ENCODE measurements at places on chromosomes 4 and X.

- no peak for DNase-seq
These were observed 47.1 kb downstream of the FHDC1 start for GRCh38 chr4:152983221-152983620.

- DNase-seq, result no peak
These were observed 652.1 kb downstream of the ANKRD50 start for GRCh38 chr4:124060261-124060918.

DNA sequence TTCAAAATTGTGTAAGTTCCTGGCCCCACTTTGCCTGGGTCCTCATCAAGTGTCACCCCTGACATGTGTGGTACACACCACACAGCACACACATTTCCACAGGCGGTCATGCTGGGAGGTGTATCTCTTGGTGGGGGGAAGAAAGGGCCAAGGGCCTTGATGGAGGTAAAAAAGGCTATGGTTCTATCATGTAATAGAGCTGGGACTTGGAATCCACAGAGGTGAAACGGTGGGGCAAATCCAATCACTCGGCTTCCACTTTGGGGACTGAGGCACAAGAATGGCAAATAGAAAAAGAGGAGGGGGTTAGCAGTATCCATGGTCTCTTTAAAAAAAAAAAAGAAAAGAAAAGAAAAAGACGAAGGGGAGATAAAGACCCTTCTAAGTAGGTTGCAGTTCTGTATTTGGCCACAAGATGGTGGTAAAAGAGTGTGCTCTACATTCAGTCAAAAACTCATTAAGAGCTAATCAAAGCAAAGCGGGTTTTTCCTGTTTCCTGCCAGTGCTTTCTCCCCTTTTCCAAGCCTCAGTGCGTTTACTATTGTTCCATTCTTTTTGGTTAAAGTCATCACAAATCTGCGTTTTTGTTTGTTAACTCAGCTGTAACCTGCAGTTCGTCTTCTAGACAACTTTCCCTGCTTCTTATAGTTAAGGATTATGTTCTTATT, 37.0 kb upstream of the ATP6AP2 start:
- DNase-seq, result no peak

DNA sequence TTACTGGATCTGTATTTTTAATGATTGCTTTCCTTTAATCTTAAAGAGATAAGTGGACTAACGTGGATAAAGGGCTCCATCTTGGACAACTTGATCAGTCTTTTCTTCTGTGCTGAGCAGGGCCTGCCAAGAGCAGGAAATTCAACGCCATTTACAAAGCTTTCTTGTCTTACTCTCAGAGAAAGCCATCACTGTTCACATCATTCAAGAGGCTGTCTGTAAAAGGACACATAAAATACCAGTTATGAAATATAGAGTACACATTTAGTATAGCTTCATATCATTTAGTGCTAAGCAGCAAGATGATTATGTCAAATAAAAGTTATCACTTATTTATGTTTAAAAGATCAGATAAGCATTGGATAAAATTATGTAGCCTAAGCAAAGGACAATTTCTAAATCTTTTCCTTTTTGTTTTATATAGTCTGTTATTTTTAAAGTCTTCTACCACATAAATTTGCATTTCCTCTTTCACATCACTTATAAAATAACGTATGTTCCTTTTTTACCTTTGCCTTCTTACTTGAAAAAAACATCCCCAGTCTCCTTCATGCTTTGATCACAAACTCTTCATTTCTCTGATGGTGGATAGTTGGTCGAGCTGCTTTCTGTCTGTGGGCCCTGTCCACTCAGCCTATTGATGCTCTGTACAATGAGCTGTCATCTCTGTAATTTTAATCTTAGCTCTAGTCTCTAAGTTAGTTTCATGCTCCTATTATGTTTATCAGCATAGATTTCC, 2.1 kb upstream of the CCNG2 start:
- DNase-seq, result no peak

DNA sequence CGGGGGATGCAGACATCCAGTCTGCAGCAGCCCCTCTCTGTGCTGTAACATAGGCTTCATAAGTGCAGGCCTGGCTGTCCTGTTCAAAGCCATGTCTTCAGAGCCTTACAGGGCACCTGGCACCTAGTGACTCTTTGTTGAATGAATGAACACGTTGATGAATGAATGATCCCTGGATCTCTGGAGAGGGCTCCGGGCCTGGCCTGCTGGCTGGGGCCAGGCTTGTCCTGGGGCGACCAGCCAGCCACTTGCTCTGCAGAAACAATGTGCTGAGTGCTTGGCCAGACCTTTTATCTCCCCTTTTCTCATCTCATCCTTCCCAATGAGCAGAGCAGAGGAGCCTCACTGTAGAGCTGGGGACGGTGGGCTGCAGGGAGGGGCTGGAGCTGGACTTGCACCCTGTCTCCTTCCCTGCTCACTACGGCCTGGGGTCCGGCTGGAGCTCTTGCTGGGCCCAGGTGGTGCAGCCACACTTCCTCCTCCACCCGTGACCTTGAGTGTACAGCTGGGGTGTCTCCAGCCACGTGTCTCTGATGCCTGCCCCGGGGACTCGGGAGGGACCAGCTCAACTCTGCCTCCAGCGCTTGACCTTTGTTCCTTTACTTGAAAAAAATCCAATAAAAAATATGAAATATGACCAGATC, 77.9 kb downstream of the PSAPL1 start:
- no peak for DNase-seq

DNA sequence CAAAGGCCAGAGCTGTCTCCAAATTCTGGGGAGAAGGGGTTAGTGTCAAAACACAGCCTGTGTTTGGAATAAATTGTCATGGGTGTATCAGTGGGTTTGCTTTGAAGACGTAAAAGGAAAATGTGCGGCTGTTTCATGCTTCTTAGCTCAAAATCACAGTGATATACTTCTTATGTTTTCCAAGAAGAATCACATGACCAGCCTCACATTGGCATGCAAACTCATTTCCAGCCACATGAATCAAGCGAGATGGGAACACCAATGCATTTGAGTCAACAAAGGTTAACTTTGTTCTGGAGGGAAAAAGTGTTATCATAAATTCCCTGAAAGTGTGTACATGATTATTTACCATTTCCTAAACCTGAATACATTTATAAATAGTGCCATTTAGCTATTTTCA, 19.0 kb upstream of the SPP1 start:
- DNase-seq, result no peak

GRCh38 chrX:4547213-4547836, 833.9 kb upstream of the PRKX start:
- DNase-seq, result peak; percentile 9

DNA sequence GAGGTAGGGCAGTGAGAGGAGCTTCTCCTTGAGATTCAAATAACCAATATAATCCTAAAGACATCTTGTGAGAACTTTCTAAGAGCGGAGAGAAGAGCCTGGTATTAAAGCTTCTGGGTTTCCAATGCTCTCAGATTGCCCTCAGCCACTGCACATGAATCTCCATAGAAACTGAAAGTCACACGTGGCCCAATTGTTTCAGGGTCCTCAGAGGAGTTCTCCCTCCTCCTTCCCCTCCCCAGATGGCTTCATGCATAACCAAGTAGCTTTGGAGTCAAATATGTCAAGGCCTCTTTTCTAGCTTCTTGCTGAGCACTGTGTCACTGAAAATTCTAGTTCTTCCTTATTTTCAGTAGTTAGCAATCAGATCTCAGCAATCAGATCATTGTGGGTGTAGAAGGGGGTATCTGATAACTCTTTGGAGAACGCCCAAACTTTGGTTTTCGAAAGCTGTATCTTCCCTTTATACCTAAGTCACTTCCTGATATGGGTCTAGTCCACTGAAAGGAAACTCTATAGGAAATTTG, 2.2 kb downstream of the BTK start:
- no peak for DNase-seq

- no peak for DNase-seq
These were observed 8.0 kb downstream of the OPRPN start for GRCh38 chr4:70405765-70406164.

DNA sequence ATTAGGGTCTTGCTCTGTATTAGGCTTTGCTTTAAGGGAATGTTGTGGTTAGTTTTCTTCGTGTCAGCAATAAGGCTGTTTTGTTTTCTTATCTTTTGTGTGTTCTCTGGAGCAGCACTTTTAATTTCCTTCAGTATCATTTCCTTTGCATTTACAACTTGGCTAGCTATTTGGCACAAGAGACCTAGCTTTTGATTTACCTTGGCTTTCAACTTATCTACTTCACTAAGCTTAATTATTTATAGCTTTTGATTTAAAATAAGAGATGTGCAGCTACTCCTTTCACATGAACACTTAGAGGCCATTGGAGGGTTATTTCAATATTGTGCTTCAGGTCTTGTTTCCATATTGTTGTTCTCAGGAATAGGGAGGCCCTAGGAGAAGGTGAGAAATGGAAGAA, 68.2 kb downstream of the FAT4 start:
- no peak for DNase-seq

GRCh38 chr4:140945106-140945505, 188.2 kb downstream of the RNF150 start:
- no peak for DNase-seq

DNA sequence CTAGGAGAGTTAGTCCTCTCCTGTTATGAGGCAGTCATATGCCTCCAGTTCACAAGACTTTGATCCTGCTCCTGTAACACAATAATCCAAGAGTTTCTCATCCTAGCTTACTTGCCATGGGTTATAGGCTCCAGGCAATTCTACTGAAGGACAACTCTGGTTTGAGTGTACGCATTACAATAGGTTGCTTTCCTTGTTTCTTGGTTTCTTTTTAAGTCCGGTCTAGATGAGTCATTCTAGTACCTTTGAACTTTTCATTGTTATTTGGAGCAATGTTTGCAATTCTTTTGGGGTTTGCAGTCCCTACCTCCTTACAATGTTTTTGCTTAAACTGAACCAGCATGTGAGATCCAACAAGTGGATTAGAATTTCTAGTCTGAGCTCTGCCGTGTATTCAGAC, 109.1 kb downstream of the ANAPC4 start:
- DNase-seq, result no peak

- DNase-seq, result no peak
These were observed 19.3 kb downstream of the DCTD start for GRCh38 chr4:182897601-182898478.

- DNase-seq, result no peak
These were observed 193.9 kb upstream of the GPC4 start for GRCh38 chrX:133609166-133609565.

DNA sequence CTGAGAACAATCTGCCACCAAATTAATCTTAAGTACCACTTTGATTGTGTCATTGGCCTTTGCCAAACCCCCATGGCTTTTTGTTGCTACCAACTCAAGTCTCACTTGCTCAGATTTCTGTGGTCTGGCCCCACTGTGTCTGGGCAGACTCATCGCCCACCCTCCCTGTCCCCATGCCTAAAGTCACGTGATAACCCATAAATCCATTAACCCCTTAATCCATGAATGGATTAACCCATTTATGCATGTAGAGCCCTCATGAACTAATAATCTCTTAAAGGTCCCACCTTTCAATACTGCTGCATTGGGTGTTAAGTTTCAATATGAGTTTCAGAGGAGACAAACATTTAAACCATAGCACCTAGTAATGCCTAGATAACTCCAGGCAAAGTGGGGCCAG, 78.5 kb upstream of the BLTP1 start:
- DNase-seq, result no peak

- no peak for DNase-seq
These were observed 253.2 kb upstream of the RASGEF1B start for GRCh38 chr4:81724925-81725329.

DNA sequence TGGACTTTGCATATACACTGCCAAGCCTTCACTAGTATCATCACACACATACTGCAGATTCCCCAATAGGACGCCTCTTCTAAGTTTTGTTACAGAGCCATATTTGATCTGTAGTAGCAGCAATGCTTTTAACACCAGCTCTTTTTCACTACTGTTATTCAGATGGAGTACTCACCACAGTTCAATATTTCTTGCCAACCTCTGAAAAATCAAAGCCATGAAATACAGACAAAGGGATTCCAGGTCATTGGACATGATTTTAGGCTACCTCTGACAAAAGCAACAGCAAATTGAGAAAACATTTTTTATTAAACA, 390.7 kb upstream of the ADGRL3 start:
- no peak for DNase-seq

- no peak for DNase-seq
These were observed 53.6 kb upstream of the SHOX start for GRCh38 chrX:576904-577560.

- DNase-seq, result no peak
These were observed 21.1 kb downstream of the ANXA5 start for GRCh38 chr4:121675715-121676114.

DNA sequence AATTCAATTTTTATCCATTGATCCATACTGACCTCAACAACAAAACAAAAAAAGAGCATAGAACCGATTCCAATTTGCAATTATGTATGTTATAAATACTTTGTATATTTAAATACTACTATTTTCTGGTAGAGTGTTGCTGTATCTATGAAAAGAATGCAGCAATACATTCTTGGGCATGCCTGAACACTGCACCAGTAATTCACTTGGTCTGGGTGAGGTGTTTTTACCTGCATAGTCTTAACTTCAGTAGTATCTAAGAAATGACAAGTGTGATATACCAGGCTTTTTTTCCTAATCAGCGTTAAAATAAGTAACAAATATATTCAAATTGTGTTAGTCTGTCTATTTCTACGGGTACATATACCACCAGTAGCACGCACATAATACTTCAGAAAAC, 120.2 kb downstream of the KLHL13 start:
- no peak for DNase-seq

GRCh38 chr4:146340798-146341197, 126.5 kb downstream of the REELD1 start:
- DNase-seq, result no peak

- DNase-seq, result no peak
These were observed 405.4 kb downstream of the ANKRD50 start for GRCh38 chr4:124307143-124307542.

GRCh38 chrX:46865281-46865680, 28.4 kb downstream of the RP2 start:
- no peak for DNase-seq

DNA sequence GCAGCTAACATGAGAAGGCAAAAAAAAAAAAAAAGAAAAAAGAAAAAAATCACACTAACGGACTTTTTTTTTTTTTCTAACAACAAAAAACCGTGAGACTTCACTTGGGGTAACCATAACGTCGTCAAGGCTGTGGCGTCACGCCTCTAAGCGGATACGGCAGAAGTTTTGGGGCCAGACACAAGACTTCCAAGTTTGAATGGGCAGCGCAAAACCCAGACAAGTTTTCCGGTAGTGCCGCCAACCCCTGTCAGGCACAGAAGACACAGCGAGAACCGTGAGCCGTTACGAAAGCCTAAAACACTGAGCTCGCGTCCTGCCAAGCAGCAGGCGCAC, 556 bp upstream of the SMARCA5 start:
- DNase-seq, result no peak

DNA sequence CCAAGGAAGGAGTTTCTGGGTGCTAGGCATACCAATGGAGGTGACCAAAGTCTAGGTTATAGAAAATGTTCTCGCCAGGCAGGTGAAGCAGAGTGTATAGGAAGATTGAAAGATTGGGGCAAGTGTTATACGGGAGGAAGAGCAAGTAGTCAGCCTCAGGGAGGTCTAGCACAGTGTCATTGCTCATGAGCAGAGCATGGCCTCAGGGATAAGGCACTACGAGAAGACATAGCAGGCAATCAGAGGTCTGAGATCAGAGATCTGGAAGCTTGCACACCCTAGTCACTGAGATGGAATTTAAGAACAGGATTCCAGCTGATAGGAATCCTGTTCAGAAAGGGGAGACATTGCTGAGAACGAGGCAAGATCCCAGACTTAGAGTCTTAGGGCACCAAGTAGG, 350.0 kb upstream of the CASK start:
- DNase-seq, result no peak
